ENCODE measurements at places on chromosomes 12 and 14.

GRCh38 chr12:697481-697880, 34.2 kb upstream of the NINJ2 start:
- DNase-seq = no peak

DNA sequence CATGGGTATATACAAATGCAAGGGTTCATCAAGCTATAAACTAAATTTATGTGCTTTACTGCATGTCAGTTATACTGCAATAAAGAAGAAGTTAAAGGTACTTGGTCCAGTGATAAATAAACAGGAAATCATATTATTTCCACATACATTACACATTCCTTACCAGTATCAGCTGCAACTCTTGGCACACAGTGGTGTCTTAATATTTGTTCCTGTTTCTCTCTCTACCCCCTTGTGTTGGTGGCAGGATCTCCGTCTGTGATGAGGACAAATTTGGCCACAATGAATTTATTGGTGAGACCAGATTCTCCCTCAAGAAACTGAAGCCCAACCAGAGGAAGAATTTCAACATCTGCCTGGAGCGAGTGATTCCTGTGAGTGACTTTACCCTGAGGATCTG, 19.2 kb upstream of the OAS1 start:
- DNase-seq = no peak

DNA sequence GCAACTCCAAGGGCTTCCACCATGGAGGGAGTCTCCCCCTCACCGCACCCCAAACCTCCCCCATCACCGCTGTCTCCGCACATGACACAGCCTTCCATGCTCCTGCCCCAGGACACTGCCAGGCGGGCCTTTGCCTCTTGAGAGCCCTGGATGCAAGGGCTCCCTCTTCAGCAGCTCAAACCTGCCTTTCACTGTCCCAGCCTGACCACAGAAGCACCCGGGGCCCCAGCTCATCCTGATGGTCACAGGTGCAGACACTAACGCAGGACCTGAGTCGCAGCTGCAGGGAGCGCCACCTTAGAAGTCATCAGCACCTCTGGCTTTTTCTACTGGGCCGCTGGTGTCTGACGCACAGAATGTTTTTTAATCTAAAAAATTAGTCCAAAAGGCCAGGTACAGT, 54.0 kb downstream of the SYNE3 start:
- DNase-seq = no peak

- no peak for DNase-seq
Measured at GRCh38 chr12:116958402-116959197, 47.9 kb downstream of the FBXW8 start.

DNA sequence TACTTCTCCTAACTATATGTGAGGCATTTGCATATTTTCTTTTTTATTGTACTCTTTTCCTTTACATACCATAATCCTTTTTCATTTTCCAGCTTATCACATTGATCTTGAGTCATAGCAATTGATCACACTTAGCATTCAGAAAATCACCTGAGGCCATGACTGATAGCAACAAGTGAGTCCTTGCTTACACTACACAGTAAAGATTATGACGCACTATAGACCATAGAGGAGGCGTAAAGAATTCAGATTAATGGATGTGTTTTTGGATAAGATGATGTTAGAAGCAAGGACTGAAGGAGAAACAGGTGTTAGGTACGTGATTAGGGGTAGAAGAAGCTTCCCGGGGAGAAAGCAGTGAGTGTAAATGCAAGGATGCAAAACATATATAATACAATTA, 637.7 kb downstream of the ETNK1 start:
- DNase-seq = no peak

DNA sequence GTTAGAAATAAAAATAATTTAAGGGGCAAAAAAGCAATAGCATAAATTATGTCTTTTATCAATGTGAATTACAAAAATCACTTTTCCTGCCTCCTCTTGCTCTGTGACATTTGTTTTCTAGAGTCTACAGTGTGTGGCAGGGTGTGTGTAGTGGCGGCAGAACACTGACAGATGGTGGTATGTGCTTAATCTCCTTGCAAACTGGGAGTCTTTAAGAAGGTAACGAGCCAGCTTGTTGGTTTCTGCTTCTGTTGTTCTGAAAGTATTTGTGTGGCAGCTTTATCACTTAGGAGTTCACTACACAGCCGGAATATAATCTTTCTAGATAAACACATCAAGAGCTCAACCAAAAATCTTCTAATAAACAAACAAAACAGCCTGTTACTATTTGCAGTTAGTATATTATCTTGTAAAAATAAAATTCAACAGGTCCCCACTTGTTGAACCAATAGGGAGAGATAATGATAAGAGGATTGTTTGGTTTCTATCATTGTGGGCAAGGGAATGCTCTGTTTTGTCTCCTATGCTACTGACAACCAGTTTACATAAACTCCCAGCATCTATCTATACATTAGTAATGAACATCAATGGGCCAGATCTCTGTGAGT, 13.0 kb downstream of the CDKL1 start:
- DNase-seq = no peak

DNA sequence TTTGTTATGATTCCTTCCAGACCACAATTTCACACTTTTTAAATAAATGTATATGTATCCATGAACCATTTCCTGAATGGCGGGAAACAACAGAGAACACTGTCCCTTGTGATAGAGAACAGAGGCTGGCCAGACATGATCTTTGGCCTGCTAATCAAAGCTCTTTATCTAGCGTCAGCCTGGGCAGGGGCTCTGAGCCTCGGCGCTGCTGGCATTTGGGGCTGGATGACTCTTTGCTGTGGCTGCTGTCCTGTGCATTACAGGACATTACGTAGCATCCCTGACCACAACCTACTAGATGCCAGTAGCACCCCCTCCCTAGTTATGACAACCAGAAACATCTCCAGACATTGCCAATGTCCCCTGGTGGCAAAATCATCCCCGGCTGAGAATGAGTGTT, 77.7 kb downstream of the DNAH10 start:
- DNase-seq = no peak

DNA sequence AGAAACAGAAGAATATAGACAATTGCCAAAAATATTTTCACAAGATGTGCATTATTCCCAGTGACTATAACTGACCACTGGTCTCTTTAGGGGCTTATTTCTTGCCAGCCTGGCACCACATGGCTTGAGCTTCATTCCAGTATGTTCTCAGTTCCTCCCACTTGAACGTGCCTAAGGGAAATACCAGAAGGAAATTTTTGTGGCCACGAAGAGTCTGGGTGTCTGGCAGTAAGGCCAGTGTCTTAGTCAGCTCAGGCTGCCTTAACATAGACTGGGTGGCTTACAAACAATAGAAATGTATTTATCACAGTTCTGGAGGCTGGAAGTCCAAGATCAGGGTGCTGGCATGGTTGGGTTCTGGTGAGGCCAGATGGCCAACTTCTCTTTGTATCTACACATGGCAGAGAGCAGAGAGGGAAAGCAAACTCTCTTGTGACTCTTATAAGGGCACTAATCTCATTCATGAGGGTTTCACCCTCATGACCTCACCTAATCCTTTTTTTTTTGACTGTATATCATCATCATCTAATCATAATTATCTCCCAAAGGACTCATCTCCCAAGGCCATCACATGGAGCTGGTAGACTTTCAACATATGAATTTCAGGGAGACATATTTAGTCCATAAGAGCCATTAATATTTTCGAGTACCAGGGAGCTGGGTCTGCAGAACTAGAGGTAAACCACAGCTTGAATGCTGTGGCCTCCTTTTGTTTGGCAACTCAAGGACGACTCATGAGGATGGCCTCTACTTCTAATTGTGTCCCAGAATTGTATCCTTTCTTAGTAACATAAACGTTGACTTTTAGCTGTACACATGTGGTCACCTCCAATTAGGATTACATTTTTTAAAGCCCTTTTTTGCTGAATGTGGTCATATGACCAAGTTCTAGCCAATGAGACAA, 5.1 kb upstream of the SMOC1 start:
- DNase-seq = no peak

GRCh38 chr12:73863546-73863945, 674.1 kb upstream of the ATXN7L3B start:
- no peak for DNase-seq

GRCh38 chr14:53151523-53152183, 1.5 kb downstream of the DDHD1 start:
- no peak for DNase-seq

DNA sequence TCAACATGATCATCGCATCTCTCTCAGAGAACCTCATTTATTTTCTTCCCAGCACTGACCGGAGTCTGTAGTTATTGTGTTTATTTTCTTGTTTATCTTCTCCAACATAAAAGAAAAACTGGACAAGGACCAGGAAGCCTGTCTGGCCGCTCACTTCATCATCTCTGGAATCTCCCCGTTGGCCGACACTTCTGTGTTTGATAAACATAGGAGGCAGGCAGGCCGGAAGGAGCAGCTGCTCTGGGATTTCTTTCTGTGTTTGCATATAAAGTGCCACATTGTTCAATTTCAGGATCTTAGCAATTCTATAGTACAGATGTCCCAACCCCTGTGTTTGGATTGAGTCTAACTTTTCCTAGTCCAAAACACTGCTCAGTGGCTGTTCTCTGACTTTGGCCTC, 53.3 kb downstream of the ACACB start:
- no peak for DNase-seq

- no peak for DNase-seq
Measured at GRCh38 chr12:55957106-55957859, 8.6 kb downstream of the PMEL start.

DNA sequence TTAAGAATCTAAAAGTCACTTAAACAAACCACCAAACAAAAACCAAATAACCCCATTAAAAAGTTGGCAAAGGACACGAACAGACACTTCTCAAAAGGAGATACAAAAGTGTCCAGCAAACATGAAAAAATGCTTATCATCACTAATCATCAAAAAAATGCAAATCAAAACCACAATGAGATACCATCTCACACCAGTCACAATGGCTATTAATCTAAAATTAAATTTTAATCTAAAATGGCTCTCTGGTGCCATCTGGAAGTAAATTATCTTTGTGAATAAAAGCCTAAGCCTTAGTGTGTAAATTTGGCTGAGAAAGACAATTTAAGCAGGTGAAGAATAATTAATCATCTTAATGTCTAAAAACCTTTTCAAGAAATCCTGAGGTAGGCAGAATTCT, 204.5 kb upstream of the PPFIA2 start:
- no peak for DNase-seq

DNA sequence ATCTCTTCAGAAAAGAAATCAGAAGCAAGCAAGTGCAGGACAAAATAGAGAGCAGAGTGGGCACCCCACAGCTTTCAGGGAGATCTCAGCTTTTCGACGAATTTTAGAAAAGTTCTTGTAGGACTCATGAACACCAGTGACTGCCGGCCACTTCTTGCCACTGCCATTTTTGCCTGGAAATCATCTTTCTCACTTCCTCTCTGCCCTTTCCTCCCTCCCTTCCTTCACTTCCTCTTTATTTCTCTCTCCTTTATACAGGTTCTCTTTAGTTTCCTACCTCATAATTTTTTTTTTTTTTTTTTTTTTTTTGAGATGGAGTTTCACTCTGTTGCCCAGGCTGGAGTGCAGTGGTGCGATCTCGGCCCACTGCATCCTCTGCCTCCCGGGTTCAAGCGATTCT, 185.6 kb downstream of the APAF1 start:
- no peak for DNase-seq

GRCh38 chr12:27344760-27345159, 12.1 kb downstream of the BMAL2 start:
- DNase-seq = no peak

DNA sequence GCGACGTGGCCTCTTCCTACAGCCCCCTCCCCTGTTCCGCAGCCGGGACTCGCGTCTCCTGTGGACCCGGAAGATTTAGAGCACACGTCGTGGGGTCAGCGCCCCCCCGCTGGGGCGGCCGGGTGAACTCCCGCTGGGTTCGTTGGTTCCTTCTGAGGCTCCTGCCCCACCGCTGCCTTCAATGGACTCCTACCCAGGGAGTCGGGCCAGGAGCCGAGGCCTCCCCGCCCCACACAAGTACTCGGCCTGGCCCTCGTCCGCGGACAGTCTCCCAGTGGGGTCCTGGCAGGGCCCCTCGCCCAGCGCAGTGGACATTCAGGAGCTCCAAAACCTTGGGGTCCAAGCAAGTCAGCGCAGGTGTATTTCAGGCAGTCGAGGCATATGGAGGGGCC, 1.2 kb downstream of the MMP17 start:
- no peak for DNase-seq

DNA sequence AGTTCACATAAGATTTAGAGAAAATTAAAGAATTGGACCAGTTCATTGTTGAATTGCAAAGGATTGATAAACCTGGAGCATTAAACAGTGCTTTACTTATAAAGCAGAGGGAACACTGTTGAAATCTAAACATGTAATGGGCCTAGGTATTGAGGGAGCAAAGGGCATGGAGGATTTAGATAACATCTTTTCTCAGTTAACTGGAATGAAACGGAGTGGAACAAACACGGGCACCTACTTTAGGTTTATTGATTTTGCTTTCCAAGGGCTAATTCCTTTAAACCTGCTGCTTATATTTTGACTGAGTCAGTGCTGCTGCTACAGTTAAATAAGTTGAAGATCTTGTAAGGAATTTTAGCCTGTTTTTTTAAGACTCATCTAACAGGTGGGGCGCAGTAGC, 5.6 kb downstream of the EIF4B start:
- no peak for DNase-seq

DNA sequence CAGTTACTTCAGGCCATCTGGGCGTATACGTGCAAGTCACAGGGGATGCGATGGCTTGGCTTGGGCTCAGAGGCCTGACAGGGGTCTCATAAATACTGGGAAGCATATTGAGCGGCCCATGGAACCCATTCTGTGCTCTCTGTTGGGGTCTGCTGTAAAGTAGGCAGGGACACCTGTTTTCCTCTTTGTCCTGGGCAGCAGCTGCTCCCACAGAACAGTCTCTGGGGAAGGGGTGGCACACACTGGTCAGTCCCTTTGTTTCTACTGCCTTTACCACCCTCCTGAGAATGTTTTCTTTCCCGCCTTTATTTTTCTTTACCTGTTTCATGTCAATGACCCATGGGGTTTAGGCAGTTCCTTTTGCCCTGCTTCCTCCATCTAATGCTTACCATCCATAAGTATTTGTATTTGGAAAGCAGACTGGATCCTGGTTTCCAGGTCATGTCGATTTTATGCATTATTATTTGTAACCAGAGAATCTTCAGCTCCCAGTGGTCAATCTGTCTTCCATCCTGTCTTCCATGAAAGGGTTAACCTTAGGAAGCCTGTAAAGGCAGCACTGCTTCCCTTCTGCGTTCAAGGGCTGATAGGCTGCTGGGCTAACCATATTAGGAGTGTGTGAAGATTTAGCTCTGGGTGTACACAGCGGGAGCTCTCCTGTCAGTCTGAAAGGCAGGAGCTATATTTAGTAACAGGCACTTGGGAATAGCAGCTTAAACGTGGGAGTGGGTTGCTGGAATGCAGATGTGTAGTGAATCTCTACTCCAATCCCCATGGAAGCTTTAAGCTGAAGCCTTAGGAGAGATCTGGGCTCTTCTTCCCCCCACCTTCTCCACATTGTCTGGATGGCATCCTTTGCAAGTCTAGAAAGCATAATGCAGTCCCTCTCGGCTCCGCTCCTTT, 124.0 kb downstream of the DYRK2 start:
- no peak for DNase-seq

- no peak for DNase-seq
Measured at GRCh38 chr12:77965790-77966189, 135.1 kb downstream of the NAV3 start.

- DNase-seq = no peak
Measured at GRCh38 chr12:28799348-28799747, 349.7 kb upstream of the FAR2 start.

- no peak for DNase-seq
Measured at GRCh38 chr12:103676893-103677292, 89.8 kb downstream of the STAB2 start.

GRCh38 chr14:76782885-76783566, 21.8 kb downstream of the VASH1 start:
- DNase-seq = no peak

All from AG09319 (cell line).